NCI-H774 (cell line): ENCODE measurements at places on chromosomes 13 and 19.

GRCh38 chr13:23470790-23471614, 37.5 kb upstream of the SACS start:
- DNase-seq, result peak; percentile 26

GRCh38 chr19:6828698-6829633, 56.5 kb downstream of the VAV1 start:
- DNase-seq, result no peak

- no peak for DNase-seq
Observed at GRCh38 chr13:31970231-31970930, 61.2 kb upstream of the FRY start.

- DNase-seq, result no peak
Observed at GRCh38 chr13:36548129-36548528, 115.8 kb downstream of the CCNA1 start.

- no peak for DNase-seq
Observed at GRCh38 chr13:48093588-48093987, 1.3 kb downstream of the MED4 start.

GRCh38 chr19:6173190-6173589, 37.7 kb downstream of the ACSBG2 start:
- no peak for DNase-seq

DNA sequence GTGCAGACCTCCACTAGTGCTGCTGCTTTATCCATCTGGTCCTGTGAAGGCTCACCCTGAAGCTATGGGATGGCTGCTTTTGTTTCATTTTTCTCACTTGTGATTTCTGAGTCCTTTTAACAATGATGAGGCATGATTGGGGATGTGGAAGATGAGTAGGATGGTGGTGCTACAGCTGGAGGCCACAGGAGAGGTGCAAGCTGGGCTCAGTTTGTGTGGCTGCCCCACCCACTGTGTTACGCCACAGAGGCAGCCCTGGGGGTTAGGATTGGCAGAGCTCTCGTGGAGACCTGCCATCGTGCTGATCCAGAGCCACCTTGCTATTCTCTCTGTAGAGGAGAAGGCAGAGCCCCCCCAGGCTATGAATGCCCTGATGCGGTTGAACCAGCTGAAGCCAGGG, 19.6 kb upstream of the QTRT1 start:
- DNase-seq, result no peak
